ENCODE measurements at places on chromosomes 5 and 9.
A peak's percentile ranks its signal among the peaks of the same experiment; 100 is the strongest.

DNA sequence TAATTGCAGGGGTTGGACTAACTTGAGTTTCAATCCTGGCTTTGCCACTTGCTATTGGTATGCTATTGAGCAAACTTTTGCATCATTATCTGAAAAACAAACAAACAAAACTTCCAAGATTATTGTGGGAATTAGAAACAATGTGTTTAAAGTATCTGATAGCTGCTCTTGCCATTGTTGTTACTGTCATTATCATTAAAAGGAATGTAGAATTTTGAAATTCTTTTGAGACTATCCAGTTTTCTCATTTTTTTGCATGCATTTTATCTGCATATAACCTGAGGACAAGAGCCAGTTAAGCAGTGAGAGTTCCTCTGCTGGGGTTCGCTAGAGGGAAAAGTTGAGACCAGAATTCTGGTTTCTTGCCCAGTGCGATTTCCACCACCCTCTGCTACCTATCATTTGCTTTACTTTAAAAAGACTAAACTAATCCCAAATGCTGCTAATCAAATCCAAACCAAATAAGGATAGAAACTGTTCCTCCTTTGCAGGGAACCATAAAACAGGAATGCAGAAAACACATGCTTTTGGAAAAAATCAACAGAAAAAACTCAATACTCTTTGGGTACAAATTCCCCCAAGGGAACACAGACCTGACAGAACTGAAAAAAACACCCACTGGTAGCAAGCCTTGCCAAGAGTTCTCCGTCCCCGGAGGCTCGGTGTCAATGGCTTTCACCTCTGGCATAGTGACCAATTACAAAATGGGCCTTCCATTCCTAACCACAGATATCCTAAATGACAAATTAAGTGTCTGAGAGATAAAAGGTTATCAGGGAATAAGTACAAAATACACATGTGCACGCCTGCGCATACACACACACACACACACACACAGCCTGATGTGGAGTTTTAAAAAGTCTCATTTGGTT, 373.7 kb downstream of the ARL15 start:
- DNase-seq: peak; percentile 21

- DNase-seq: no peak
These were observed 355.7 kb downstream of the IZUMO3 start for GRCh38 chr9:24189986-24190385.

DNA sequence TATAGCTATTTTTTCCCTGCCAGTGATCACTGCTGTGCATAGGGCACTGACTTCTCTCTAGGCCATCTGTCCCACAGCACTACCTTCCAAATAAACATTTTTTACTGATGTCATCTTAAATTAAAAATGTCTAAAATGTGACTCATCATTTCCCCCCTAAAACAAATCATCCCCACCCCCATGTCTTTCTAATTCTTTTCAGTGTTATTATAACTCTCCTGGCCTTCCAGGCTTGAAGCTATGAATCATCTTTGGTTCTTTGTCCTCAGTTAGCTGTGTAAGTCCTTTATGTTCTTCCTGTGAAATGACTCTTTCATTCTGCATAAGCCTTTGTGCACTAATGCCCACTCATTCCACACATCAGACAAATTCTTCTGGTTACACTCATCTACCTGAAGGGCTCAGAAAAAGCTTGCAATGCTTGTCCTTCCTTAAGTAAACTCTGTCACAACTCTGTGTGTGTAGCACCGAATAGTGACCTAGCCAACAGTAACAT, 78.1 kb downstream of the CFAP95 start:
- DNase-seq: no peak

DNA sequence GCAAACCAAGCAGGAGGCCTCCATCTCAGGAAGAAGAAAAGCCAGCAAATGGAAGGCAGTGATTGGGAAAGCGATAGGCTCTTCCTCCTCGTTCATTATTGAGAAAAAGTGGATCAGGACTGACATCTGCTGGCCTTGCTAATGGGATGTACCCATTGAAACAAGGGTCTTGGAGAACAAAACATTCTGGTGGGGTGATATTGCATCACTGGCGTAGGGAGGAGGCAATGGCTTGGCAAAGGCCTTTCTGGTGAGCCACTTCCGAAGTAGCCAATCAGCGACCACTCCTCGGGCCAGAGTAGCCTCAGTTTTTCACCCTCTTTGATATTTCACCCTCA, 86.7 kb upstream of the NFIB start:
- DNase-seq: peak; percentile 13

- no peak for DNase-seq
These were observed 155.8 kb downstream of the SEMA5A start for GRCh38 chr5:9390113-9390512.

- no peak for DNase-seq
These were observed 465.4 kb downstream of the DMRT2 start for GRCh38 chr9:1515557-1515956.

DNA sequence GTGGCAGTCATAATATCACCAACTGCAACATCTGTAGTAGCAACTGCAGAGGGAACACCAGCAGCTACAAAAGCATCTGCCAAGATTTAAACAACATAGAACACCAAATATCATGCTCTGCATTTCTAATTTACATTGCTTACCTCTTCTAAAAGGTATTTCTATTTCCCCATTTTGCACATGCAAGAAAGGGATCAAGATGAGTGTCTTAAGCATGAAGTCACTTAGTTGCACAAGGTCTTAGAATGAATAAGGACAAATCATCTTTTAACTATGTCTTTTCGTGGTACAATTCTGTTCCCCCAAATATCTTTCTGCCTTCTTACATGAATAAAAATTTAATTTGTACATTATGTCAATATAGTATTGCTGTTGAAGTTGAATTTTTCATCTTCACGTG, 1746.4 kb downstream of the EFNA5 start:
- no peak for DNase-seq

- DNase-seq: no peak
These were observed 65.6 kb upstream of the TRIO start for GRCh38 chr5:14077501-14077900.

GRCh38 chr9:120454467-120454866, 125.5 kb downstream of the CDK5RAP2 start:
- no peak for DNase-seq

DNA sequence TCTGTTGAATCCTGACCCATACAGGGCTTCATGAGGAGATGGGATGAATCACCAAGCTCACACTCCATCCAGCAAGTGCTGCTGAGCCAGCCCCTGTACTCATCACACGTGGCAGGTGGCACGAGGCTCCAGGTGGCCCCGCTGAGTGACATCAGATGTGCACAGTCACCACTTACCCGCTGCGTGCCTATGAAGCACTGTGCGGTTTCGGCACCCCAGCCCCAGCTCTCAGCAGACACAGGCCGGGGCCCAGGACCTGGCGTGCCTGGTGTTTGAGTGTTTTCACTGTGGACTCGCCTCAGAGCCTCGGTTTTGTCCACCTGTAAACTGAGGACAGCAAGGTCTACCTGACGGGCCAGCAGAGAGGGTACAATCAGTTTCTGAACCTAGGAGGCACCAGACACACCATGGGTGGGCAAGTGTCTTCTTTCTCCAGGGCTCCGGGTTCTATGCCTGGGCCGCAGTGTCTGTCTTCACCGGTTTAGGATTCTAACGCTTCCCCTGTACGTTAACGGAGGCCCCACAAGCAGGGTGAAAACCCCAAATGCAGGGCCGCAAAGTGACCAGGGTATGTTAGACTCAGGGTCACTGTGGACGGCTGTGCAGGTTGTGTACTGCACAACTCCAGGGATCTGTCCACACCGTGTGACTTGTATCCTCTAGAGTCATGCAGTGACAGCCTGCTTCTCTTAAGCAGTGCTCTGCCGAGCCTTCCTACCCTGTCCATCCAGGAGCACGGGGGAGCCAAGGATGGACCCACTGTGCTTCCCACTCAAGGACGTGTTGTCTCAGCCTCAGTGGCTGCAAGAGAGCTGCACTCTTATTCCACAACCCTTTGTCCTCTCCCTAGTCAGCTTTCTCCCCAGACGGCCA, 44.3 kb upstream of the COL5A1 start:
- DNase-seq: no peak

DNA sequence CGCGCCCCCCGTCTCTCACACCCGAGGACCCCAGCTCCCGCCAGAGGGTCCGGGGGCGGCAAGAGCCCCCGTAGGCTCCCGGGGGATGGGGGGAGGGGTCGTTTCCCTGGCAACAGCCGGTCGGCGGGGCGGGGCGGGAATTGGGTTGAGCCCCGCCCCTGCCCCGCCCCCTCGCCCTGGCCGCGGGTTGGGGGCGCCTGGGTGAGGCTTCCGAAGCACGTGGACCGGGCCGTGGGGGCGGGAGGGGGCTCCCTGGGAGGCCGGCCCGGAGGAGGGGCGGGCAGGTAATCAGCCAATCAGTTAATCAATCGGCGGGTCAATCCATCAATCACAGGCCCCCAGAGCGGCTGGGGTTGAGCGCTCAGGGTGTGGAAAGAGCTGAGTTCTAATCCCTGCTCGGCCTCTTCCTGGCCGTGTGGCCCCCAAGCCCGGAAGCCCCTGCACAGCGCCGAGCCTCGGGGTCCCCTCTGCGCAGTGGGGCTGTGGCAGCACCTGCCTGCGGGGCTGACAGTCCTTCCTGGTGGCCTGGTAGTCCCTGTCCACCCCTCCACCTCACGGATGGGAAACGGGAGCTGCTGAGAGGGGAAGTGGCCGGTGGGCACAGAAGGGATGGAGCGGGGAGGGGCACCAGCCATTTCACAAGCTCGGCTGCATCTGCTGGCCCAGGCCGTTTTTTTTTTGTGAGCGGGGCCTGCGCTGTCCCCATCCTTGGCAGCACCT, 174.2 kb upstream of the IER5L start:
- no peak for DNase-seq

DNA sequence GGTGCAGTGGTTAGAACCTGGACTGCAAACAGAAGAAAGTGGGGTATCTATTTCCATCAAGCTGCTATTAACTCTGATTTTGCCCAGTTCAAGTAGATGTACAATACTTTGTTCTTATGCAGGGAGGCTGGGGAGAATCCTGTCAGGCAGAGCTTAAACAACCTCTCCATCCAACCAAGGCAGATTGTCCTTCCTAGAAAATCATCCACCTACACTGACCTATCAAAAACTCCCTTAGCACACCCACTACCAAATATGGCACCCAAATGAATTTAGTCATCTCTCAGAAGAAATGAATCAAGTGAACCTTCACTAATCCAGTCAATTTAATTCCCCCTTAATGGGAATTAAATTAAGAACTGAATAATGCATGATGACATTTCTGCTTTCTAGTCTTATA, 18.4 kb upstream of the HEMGN start:
- DNase-seq: no peak

DNA sequence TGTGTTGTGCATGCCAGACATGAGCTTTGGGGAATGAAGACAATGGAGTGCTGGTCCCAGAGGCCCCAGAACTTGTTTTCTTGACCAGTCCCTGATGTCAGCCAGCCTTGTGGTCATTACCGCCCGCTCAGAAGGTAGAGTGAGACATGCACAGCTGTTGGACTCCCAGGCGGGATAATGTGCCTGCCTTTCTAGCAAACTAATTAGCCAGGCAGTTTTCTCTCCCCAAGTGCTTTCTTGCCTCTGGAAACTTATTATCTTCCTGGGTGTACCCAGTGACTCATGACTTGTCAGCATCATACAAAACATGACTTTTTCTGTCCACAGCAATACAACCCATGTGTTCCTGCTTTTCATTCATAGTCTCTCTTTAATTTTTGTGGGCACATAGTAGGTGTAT, 131.1 kb downstream of the RMI1 start:
- DNase-seq: no peak

Measured in tibial nerve (tissue), 4 donors.